ENCODE measurements at places on chromosomes 16 and 17.

DNA sequence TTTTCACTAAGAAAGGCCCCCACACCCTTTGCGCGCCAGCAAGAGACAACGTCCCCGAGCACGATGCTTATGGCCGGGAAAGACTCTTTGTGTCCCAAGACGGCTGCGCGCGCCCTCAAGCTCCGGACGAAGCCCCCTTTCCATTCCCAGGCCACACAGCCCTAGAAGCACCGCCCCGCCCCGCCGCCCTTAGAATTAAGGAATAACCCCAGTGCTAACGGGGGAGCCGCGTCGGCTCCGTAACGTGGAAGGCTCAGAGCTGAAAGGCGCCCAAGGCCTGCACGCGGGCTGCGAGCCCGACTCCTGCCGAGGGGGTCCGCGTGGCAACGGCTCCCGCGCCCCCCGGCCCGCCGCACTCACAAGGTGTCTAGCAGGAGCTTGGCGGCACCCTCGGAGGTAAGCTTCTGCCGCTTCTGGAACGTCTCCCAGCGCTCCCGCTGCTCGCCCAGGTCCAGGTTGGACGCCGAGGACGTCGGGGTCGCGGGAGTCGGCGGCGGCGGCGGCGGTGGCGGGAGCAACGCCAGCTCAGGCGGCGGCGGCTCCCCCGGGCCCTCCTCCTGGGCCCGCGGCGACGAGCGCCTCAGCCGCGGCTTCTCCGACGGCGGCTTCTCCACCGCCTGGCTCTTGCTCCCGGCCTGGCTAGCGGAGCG is 477 bp downstream of the CENPV start:
- DNase-seq: peak; percentile 55

DNA sequence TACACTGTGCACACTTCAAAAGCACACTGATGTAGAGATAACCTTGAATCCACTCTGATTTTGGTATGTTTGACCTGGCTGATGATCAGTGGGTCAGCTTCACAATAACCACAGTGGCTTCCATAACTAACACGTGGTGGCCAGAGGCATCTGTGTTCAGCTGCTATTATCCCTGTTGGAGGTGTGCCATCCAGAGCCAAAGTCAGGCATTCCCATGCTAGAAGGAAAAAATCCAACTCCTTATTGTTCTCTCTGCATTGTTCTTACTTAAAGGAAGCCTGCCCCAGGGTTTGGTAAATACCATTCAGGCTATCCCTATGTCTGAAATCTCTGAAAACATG is 127.3 kb upstream of the MON1B start:
- DNase-seq: no peak

- no peak for DNase-seq
Observed at GRCh38 chr17:63495491-63495890, 18.6 kb downstream of the ACE start.

DNA sequence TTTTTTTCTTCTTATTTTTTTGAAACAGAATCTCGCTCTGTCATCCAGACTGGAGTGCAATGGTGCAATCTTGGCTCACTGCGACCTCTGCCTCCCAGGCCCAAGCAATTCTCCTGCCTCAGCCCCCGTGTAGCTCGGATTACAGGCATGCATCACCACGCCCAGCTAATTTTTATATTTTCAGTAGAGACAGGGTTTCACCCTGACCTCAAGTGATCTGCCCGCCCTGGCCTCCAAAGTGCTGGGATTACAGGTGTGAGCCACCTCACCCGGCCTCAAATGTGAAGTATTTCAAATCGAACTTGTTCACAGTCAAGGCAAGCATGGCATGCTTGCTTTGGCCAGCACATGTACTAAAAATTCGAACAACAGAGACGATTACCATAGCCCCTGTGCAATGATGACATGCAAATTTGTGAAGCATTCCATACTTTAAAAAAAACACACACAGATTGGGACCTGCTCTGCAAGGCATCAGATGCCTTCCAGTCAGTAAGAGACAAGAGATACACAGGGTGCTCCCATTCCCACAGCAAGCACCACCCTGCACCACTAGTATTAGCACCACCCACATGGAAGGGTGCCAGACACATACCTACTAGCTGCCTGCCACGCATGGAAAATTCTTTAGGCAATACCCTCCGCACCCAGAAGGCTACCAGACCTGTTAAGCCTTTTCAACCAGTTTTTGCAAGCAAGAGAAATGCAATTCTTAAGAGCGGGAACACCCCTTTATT is 47.2 kb downstream of the ANKRD11 start:
- DNase-seq: no peak

DNA sequence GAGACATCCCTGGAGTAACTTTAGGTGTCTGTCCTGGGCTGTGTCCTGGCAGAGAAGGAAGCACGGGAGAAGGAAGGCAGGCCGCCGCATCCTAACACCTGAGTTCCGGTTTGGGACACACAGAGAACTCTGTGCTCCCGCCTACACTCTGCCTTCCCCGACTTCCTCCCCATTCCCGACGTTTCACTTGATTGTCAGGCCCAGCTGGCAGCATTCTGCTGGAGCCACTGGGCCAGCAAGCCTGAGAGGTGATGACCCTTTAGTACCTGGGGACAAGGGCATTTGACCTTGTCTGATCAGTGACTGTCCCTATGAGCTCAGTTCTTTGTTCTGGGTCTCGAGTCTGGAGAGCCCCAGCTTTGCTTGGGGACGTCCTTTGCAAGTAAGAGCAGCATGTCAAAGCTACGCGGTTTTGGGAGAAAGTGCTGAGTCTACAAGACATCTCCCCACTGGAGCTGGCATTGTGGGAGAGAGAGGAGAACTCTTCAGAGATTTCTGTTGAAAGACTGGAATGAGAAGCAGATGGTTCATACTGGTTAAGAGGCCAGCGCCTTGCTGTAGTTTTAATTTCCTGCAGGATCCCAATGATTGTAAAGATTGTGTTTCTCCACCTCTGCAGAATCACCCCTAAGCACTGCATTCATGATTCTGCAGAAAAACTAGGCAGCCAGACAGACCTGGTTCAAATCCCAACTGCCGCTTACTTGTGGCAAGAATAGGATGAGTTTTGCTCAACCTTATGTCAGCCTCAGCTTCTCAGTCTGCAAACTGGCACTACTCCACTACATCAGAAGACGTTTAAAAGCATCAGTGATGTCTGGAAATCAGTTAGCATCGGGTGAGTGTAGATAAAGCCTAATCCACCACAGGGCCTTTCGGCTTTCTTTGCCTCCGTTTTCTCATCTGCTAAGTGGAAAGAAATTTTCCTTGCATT is 20.6 kb downstream of the ABAT start:
- DNase-seq: no peak

GRCh38 chr17:45284176-45285140 is 22.6 kb upstream of the SPATA32 start:
- DNase-seq: no peak

GRCh38 chr17:70110443-70110880 is 35.4 kb downstream of the KCNJ16 start:
- no peak for DNase-seq

DNA sequence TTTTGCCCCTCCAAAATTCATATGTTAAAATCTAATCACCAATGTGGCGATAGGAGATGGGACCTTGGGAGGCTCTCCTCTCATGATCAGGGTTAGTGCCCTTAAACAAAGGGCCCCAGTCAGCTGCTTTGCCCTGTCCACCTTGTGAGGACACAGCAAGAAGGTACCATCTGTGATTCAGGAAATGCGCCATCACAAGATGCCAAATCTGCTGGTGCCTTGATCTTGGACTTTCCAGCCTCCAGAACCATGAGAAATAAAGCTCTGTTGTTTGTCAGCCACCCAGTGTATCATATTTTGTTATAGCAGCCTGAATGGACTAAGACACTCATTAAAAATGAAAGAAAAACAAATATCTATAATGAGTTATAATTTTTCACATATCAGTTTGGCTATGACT is 63.0 kb upstream of the NKD1 start:
- no peak for DNase-seq

- no peak for DNase-seq
Observed at GRCh38 chr16:50708373-50709060, 15.1 kb downstream of the NOD2 start.

GRCh38 chr16:3727806-3728381 is 10.6 kb upstream of the TRAP1 start:
- no peak for DNase-seq

DNA sequence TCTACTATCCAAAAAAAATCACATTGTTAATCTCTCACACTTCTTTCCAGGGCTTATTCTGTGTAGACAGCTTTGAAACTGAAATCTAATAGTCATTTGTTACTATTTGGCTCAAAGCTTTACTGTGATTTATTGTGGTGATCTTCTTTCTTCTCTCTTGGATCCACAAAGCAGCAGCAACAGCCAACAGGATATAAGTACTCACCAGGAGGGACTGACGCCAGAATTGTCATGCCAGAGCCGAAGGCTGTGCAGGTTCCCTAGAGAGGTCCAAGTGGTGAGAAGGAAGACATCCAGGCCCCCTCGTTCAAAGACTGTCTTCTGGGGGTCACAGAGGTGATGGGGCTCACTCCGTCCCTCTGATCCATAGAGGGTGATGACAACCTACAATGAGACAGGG is 33.3 kb downstream of the PKD1L3 start:
- DNase-seq: no peak

DNA sequence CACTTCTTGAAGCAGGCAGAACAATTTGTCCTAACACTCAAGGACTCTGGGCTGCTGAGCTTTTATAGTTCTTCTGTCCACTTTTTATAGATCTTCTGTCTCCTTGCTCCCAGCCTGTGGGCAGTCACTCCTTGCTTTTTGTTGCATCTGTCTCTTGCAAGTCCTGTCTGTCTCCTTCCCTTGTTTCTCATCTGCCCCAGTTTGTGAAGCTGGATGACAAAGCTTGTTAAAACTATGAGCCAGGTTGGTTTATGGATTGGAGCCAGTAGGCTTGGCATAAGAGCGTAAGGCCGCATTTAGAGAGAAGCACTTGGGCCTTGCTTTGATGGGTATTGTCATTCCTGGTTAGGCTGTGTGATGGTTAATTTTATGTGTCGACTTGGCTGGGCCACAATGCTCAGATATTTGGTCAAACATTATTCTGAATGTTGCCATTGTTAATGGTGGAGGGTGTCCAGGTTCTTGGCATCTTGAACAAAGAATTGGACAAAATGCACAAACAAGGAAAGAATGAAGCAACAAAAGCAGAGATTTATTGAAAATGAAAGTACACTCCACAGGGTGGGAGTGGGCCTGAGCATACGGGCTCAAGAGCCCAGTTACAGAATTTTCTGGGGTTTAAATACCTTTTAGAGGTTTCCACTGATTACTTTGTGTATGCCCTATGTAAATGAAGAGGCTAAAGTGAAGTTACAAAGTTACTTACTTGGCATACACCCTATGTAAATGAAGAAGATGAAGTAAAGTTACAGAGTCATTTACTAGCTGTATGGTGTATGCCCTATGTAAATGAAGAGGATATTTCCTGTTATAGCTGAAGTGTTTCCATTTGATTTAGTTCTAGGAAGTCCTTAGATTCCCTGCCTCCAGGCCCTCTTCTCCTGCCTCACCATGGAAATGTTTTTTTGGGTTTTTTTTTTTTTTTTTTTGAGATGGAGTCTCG is 8.0 kb upstream of the CPPED1 start:
- DNase-seq: no peak

GRCh38 chr17:8055851-8056231 is 17.0 kb downstream of the ALOX15B start:
- no peak for DNase-seq

All from activated CD4-positive, CD25-positive, alpha-beta regulatory T cell treated with anti-CD3 and anti-CD28 coated beads, Interleukin-2, amount 50 U/mL, for 72 hours (primary cell).